ENCODE measurements at places on chromosomes 13 and 19.

GRCh38 chr19:48613852-48614435 lies 932 bp downstream of the FAM83E start:
- DNase-seq: no peak

GRCh38 chr19:19489804-19490204 lies 25.5 kb downstream of the TSSK6 start:
- DNase-seq: no peak

DNA sequence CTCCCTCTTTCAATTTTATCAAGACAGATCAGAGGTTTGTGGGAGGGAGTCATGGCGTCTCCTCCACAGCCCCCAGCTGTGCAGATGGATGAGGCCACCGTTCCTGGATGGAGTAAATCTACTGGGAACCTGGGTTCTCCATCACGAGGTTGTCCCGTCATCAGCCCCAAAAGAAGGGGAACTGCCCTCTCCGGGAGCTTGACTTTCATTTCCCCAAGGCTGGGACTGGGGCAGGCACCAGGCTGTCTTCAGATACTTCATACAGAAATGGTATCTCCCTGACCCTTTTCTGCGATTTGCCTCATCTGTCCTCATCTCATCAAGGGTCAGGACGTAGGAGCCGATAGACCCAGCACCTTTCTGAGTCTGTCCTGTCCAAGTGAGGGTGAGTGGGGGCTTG lies 9.8 kb downstream of the LILRB2 start:
- DNase-seq: peak; percentile 78

- DNase-seq: no peak
Observed at GRCh38 chr13:99993660-99994637, 12.4 kb downstream of the ZIC2 start.

DNA sequence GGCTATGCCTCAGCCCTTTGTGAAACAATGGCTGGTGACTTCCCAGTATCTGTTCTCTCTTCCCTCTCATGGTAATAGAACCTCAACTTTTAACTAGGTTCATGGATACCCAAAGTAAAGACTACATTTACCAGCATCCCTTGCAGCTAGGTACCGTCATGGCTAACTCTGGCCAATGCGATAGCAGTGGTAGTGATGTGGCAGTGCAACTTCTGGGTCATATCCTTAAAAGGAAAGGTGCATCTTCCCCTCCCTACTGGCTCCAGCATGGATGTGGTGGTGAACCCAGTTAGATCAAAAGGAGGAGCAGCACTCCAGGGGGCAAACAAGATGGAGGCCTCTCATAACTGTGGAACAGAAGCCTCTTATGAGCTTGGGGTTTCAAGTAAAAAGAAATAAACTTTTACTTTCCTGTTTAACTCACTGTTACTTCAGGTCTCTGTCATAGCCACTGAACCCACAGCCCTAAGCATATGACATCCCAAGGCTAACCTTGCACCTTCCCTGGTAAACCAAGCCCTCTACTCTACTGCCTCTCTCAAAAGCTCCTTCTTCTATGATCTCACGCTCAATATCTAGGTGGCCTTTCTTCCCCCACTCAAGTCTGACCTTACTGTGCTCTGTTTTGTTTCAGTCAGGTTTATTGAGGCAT lies 104.4 kb downstream of the DOCK9 start:
- no peak for DNase-seq

DNA sequence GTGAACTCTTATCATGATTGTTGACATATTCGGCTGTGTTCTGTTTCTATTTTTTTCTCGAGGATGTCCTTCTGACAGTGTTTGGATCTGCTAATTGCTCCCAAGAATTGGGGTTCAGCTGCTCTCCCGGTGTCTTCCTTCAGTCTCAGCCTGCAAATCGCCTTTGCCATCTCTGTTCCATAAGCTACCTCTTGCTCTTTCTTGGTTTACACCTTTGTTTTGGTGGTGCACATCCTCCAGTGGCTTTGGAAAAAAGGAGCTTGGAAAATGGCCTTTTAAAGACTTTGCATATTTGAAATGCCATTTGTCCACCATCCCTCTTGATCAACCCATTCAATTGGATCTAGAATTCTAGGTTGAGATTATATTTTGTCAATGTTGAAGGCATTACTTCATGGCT lies 137.2 kb downstream of the URI1 start:
- no peak for DNase-seq

- no peak for DNase-seq
Observed at GRCh38 chr19:45418802-45419201, 4.9 kb downstream of the ERCC1 start.

GRCh38 chr13:28630869-28631268 lies 28.1 kb upstream of the POMP start:
- no peak for DNase-seq

Data from left lung (tissue), 14 donors.